ENCODE measurements at places on chromosomes 2 and 18. TPM values are rescaled to one million over a fixed set of nuclear protein-coding genes. Genes with fewer than 3 reads are reported as not detected.

CCL20 gene
- 5.5 TPM for total RNA-seq

GAL3ST2 gene
- 0.48 TPM for total RNA-seq

ERBB4 gene
- 0.03 TPM for total RNA-seq

GRCh38 chr2:72710418-72711152 lies 115.2 kb downstream of the EXOC6B start:
- no peak for DNase-seq

DNA sequence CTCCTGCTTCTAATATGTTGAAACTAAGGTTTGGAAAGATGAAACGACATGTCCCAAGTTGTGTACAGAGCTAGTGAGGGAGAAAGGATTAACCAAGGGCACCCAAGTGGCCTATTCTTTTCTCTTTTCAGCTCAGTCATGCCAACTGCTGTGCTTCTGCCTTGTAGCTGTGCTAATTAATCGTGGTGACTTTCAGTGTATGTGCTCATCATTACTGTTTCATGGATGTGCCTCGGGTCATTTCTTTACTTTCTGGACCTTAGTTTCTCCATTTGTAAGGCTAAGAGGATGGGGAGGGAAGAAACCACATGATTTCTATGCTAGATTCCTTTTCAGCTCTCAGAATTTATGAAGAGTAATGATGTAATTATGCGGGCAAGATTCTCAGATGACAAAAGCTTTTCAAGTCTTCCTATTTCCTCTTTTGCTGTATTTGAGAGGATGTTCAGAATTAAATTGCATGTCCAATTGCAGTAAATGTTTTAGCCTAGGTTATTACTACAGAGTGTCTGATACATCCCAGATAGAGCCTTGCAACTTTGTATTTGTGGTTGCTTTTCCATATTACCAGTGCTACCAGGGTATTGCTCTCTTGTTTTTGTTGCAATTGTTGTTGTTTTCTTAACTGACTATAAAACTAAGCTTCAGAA lies 621.2 kb downstream of the CNTNAP5 start:
- no peak for DNase-seq

DNA sequence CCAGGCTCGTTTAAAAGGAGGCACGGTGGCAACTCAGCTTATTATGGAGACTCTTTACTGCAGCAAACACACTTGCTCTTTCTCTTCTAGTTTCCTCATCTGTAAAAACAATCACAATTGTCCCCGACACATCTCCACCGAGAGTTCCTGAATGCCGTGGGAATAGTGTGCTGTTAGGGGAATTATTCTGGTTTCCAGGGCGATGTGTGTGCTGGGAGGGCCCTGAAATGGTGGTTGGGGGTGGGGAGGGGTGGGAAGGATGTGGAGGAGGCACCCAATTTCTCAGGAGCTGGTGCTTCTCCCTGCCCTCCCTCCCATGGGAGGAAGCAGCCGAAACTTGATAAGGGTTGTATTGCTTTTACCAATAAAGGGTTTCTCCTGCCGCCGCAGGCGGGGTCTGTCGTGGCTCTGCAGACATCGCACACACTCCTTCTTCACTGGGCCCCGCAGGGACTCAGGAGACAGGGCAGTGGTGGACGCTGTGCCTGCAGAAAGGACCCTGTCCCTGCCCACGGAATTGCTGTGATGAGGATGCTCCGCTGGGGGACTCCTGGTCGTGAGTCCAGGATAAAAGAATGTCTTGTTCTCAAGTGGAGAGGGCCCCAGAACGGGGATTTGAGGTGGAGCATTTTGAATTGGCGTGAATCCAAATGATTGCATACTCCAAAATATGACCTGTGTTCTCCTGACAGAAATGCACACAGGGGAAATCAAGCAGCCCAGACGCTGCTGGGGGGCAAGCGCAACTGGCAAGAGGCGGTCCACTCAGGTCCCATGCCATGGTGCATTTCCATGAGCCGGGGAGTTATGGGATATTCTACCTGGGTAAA lies 119.2 kb downstream of the ACKR3 start:
- DNase-seq, result no peak

- no peak for DNase-seq
These were observed 825.5 kb upstream of the ACVR2A start for GRCh38 chr2:147019311-147019710.
